ENCODE measurements at places on chromosomes 5 and 9.

DNA sequence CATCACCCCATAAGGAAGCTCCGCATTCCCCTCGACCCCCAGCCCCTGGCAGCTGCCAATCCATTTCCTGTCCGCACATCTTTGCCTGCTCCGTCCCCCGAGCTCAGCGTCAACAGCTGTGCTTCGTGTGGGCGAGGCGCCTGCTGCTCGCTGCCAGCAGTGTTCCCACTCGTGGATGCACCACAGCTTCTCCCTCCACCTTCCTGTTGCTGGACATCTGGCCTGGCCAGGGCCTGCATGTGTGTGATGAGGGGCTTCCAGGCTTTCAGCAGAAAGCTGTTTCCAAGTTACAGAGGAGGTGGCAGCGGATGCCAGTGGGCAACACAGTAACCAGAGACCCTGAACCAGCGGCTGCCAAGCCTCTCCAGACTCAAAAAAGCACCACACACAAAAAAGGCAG lies 86.0 kb downstream of the PRRT1B start:
- DNase-seq: no peak

GRCh38 chr9:83355024-83355444 lies 183.2 kb downstream of the FRMD3 start:
- DNase-seq: no peak

DNA sequence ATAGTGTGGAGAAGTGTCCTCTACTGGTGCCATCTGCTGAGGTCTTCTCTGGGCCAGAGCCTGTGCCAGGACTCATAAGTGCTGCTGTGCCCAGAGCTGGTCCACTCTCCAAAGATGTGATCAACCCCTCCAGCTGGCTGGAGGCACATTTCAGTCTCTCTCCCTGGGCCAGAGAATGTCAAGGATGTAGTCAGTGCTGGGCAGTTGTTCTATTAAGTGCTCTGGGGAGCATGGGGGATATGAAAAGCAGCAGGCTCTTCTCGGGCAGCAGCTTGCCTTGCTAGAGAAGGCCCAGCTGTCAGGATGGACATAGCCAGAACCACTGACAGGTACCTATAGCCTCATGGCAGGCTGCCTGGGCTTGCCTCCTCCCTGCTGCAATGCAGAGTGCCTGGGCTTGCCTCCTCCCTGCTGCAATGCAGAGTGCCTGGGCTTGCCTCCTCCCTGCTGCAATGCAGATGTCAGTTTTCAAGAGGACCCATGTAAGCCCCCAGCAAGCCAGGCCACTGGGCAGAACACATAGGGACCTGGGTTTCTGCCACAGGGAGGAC lies 157.2 kb upstream of the PANK3 start:
- no peak for DNase-seq

DNA sequence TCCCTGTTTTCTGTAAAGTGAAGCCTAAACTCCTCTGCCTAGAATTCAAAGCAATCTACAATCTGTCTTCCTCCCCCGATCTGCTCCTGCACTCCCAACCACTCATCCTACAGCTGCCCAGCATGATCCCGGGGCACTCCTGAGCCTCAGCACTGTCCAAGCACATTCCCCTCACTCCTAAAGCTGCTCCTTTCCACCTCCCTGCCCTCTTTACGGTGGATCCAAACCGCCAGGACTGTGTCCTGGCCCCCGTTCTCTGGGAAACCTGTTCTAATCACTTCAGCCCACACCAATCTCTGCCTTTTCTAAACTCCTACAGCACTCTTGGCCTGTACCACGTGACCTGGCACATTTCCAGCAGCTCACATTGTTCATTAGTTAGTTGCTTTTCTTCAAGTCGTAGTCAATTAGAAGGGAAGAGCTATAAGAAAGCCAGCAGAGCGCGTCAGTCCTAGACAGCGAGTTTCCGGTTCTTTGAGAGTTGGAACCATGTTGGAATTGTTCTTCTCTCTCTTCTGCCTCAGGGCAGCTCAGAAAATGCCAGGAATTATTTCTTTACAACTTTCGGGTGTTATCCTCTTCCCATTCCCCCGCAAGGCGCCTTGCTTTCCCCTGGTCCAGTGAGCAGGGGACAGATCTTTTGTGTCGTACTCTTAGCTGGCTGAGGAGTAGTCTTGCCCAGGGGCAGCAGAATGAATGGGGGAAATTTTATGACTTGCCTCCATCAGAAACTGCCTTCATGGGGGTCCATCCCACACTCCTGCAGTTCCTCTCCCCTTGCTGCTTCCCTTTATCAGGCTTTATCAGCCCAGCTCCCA lies 60.7 kb downstream of the NRG2 start:
- no peak for DNase-seq

- DNase-seq: no peak
Observed at GRCh38 chr9:32172256-32172655, 212.2 kb upstream of the ACO1 start.

DNA sequence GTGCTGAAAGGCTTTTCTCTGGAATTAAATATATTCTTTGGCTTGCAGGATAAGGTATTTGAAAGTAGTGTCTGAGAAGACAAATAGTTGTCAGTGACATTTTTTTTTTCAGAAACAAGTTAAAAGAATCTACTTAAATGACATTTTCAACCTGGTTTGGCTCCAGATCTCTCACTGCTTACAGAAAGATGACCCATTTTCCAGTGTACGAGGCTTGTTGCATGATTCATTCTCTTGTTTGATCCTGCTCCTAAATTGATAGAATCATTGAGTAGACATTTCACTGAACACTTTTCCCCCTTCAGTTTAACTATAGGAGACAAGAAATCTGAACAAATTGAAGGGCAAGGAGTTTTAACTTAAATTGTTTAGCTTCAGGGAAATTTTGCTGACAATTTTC lies 546.1 kb downstream of the ZNF608 start:
- DNase-seq: no peak

DNA sequence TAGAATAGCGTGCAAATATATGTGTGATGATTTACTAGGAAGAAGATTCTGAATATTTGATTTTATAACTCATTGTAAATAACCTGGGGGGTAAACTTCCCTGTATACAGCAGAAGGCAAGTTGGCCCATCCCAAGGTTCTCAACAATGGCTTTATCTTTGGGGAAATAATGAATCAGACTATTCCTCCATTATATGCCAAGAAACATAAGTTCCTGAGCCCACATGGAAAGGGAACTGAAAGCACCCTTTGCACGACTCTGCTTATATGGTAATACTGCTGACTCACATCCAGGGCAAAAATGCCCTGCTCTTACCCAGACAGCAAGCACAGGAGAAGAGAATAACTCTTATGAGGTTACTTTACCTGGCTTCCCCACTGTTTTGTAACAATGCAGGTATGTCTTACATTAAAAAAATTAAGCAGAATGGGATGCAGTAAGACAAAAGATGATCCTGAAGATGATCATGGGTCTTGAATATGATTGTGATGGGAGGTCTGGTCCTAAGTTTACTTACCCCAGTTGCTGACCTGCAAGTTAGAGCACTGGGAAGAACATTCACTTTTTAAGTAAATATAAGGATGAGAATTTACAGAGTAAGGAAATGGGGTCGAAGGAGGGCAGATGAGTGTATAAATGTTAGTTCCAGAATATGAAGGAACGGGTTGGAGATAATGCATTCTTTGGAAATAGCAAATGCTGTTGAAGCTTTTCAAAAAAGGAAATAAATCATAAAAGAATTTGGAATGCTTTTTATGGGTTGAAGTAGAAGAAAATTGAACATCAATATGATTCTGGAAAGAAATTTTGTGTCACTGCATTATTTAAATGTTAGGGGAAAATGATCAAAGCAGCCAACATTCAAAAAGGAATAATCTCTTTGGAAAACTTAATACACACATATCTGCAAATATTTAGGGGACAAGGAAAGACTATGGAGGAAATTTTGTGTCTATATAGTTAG lies 428.4 kb upstream of the MPDZ start:
- no peak for DNase-seq

GRCh38 chr9:79551586-79551985 lies 20.2 kb upstream of the TLE4 start:
- no peak for DNase-seq

DNA sequence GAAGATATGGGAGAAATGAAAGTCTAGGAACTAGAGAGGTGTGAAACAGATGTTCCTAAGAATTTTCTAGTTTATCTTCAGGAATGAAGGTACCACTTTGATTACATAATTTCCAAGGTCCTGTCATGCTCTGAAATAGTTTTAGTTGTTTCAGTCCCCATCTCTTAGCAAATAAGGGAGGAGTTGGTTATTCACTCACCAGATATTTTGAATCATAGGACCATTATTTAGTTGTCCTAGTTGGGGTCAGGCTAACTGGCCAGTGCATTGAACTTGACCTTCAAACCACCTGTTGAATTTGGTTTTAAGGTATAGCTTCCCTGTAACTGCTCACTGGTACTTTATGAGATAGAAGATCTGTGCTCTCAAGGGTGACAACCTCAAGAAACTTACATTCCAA lies 53.9 kb upstream of the TNFAIP8 start:
- DNase-seq: no peak

All from NCI-H187 treated with DMSO at 0.1 percent for 48 hours (cell line).